Stimulated activated CD8-positive, alpha-beta memory T cell treated with anti-CD3 and anti-CD28 coated beads, Interleukin-7, amount 100 ng/mL, for 1 hour (primary cell): ENCODE measurements at places on chromosomes 1 and 21.

DNA sequence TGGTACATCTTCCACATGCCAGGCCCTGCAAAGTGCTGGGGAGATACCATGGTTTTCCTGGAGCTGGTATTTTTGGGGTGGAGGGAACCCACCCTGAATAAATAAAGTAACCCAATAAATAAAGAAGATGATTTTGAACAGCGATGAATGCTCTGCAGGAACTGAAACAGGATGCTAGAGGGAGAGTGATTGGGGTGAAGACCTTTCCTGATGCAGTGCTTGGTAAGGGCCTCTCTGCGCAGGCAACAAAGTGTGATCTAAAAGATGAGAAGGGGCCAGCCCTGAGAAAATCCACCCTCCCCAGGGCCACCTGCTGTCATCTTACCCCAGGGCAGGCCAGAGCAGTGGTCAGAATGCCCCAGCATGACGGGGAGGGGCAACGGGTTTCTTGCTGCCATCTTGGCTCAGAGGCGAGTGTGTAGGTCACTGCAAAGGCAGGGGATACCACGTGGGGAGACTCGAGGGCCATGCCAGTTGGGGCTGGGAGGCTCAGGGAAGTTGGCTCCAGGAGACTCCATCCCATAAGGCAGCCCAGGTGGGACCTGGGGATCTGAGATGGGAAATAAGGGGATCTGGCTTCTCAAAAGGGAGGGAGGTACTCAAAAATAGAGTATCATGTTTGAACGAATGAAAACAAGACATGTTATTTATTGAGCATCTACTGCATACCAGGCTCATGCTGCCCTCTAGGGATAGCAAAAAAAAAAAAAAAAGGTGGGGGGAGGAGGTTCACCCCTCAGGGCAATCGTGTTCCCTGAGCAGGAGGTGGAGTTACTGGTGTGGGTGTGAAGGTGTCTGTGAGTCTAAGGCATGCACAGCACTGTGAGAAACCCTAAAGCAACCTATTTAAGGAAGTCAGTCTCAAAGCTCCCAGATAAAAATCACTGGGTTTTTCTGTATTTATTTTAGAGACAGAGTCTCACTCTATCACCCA lies 2.8 kb downstream of the SRARP start:
- DNase-seq: no peak

GRCh38 chr1:184158896-184159681 lies 107.6 kb downstream of the TSEN15 start:
- DNase-seq: no peak

GRCh38 chr1:201648066-201648906 lies 109.4 kb downstream of the NAV1 start:
- no peak for DNase-seq

- no peak for DNase-seq
These were observed 42.6 kb downstream of the KIRREL1 start for GRCh38 chr1:158035976-158036583.

- DNase-seq: no peak
These were observed 3.2 kb upstream of the QSOX1 start for GRCh38 chr1:180151508-180151907.

- DNase-seq: no peak
These were observed 252.5 kb upstream of the IRF2BP2 start for GRCh38 chr1:234862360-234862943.

GRCh38 chr1:82722608-82723007 lies 921.9 kb downstream of the ADGRL2 start:
- DNase-seq: no peak

DNA sequence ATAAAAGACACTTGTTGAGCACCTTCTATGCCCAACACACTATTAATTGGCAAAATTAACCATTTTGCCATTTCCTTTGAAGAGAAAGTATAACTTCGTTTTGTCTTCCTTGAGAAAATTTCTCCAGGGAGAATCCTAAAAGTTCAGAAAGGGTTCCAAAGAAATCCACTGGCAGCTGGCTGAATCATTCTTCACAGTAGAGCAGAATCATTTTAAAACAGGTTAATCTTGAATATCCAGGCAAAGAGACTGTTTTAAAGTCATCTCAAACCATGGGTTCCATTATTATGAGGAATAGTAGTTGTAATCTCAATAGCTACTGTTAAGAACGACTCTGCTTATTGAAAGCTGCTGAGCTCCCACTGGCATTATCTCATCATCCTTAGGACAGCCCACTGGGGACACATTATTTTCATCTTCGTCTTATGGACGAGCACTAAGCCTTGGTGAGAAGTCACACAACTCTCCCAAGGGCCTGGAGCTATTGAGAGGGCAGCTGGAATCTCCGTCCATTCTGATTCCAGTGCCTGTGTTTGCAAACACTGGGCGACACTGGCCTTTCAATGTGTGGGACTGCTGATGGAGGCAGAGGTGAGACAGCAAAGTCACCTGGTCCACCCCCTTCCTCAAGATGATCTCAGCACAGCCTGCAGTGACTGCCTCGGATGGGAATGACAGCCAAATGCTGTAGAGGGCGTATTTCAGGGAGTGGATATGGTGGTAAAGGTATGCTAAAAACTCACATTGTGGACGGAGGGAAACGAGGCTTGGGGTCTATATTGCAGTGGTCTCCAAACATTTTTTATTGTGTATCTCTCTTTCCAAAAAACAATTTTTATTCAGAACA lies 15.3 kb upstream of the PGBD5 start:
- DNase-seq: no peak

DNA sequence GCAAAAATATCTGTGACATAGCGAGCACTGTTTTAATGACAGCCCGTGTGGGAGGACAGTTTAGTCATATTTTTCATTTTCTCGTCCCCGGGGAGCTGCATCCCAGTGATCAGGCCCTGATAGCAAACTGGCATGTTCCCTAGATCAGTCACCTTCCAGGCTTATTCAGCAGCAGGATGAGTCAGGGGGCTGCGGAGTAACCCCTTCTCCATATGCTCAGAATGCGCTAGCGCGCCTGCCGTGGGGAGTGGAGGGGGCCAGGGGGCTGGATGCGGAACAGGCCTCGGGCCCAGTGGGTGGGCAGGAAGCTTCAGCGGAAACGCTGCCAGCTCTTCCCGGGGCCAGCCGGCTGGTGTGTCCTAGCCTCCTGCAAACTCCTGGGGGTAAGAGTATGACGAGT lies 94.0 kb downstream of the KCND3 start:
- DNase-seq: no peak

- no peak for DNase-seq
These were observed 246.8 kb downstream of the LMO4 start for GRCh38 chr1:87575528-87575927.

DNA sequence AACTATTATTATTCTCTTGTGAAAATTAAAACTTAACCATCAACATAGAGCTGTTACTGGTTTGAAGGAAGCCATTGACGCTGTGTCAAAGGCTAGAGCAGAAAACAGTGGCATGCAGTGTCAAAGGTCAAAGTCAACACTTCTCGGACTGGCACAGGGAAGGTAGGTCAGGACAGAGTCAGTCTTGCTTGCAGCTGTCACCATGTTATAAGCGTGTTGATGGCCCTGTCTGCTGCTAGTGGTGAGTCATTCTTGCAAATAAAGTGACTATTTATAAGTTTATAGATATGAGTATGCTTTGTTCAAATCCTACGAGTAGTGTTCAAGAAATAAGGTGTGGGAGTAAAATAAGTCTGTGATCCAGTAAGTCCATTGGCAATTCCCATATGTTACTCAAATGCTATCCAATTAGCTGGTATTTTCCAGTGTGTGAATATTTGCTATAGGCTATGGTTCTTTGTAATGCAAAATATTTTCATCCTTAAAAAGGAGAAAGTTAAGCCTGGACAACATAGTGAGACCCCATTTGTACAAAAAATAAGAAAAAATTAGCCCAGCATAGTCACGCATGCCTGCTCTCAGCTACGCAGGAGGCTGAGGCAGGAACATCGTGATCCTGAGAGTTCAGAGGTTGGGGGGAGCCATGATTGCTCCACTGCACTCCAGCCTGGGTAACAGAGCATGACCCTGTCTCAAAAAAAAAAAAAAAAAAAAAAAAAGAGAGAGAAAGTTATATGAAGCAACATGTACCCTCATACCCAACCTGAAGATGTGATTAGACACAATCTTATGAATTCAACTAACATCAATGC lies 26.3 kb upstream of the TINAGL1 start:
- DNase-seq: no peak

DNA sequence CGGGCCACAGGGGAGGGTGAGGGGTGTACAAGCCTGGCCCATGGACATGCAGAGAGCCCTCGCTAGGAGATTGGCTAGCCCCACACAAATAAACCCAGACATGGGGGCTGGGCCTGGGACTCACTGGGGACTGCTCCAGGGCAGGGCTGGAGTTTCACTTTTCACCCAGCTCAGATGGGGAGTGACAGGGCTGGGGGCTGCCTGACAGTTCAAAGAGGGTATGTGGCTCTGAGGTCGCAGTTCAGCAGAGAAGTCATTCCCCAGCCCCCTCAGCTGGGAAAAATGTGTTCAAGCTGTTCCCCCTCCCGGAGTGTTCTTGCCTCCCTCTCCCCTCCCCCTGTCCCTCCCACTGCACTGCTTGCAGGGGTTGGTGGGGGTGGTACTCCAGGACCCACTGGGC lies 277.1 kb downstream of the TRABD2B start:
- DNase-seq: no peak

GRCh38 chr1:47574451-47575165 lies 136.8 kb downstream of the FOXD2 start:
- DNase-seq: no peak

- DNase-seq: no peak
These were observed 78.0 kb upstream of the IPO9 start for GRCh38 chr1:201750934-201751333.

- no peak for DNase-seq
These were observed 453 bp downstream of the TFF3 start for GRCh38 chr21:42314616-42315295.
